ENCODE measurements at places on chromosomes 16 and 17.

DNA sequence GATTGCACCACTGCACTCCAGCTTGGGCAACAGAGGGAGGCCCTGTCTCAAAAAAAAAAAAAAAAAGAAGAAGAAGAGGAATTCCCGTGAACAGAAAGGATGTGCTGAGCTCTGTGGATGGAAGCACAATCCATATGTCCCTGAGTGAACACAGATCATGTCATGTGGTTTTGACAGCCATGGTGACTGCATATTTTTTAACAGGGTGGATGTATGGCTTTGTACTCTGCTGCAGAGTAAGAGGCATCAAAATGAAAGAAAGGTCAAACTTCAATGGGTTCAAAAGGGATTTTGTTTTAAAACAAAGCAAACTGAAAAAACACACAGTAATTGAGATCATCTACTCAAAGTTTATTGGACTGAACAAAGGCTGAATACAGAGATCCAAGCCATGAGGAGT is 31.5 kb downstream of the MXRA7 start:
- no peak for DNase-seq

- DNase-seq: no peak
Observed at GRCh38 chr17:39365242-39365641, 36.2 kb downstream of the FBXL20 start.

- DNase-seq: no peak
Observed at GRCh38 chr16:77596261-77596660, 126.1 kb upstream of the NUDT7 start.

GRCh38 chr17:18102640-18103039 is 5.9 kb upstream of the MYO15A start:
- no peak for DNase-seq

DNA sequence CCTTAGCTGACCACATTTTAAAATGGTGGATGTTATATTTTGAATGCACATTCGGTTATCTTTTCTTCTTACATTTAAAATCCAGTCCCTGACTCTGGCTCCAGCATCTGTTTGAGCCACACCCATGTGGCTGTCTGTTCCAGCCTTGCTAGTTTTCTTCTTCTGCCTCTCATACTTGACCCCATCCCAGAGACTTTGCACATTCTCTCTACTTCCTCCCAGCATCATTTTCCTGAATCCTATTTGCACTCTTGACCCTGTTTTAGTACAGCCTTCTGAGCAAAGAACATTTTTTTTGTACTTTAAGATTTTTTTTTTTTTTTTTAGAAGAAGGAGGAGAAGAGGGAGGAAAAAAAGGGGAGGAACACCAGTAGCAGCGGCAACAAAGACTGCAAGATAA is 23.3 kb upstream of the MAF start:
- DNase-seq: no peak

GRCh38 chr16:4450430-4450829 is 24.0 kb downstream of the NMRAL1 start:
- DNase-seq: no peak

GRCh38 chr16:66840883-66841282 is 3.3 kb upstream of the CA7 start:
- DNase-seq: no peak

DNA sequence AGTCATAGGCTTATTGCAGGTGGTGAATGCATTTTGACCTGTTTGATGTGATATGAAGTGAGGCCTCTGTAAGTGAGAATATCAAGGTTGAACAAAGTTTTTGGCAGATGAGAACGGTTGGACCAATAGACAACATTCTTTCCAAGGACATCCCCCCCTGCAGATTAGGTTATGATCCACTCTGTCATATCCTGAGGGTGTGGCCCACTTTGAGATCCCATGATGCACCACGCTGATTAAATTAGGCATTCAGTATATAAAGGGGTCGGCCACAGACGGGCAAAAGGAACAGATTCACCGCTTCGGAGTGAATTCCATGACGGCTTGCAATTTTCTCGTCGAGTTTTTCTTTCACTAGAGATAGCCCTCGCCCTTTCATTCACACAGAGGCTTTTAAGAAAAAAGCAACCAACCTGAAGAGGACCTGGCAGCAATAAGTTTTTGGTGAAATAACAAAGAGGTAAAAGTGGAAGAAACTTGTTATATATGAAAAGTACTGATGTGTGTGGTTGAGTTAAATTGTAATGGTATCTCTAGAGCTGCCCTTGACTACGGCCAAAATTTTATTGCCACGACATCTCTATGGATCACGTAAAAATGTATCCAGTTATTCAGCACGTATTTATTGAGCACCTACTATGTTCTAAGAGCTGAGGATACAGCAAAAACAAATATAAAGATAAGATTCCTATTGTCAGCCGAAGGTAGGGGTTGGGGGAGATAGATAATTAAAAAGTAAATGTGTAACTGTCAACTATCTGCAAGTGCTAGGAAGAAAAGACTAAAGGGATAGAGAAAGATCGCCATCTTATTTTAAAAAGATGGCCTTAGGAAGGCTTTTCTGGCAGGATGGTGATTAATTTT is 1.7 kb upstream of the RBBP6 start:
- no peak for DNase-seq

DNA sequence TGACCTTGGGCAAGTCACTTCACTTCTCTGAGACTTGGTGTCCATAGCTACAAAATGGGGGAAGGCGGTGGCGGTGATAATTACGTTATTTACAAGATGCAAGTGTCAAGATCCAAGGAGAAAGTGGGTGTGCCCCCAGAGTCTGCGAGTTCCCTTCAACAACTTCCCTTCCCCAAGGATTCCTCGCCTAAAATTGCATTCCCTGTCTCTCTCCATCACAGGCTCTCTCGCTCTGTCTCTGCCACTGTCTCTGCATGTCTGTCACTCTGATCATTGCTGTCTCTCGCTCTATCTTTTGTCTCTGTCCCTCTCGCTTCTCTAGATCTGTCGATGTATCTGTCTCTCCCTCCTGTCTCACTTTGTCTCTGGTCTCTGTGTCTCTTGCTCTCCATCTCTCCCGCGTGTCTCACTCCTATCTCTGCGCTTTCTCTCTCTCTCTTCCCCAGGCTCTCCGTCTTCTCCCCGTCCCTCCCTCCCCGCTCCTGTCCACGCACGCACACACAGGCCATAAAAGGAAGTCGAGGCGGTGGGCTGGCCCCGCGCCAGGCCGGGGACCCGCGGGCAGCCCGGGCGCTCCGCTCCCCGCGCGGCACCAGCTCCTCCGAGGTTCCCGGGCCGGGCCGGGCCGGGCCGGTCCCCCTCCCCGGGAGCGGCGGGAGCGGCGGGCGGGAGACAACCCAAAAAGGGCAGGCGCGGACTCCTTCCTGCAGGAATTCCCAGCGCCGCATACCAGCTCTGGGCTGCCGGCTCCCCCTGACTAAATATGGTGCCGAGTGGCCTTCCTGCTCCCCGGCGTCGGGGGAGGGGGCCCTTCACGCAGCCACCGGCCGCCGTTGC is 1.1 kb upstream of the MYH11 start:
- DNase-seq: no peak

DNA sequence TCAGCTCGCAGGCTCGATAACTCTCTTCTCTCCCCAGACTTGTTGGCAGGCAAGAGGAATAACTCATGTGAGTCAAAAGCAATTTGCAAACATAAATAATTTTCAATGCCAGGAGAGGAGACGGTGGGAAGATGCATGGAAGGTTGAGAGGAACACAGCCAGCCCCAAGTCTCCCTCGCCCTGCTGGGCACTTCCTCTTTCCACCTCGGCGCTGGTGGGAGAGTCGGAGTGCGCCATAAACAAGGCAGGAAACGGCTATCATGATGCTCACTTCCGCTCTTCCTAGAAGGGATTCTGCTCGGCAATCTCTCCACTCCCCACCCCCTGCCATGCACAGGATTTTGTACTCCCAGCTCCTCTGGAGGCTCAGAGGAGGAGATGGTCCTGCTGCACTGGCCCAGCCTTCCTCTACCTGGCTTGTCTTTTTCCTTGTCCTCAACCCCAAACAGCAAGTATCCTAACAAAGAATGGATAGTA is 13.0 kb downstream of the CBX4 start:
- no peak for DNase-seq

- no peak for DNase-seq
Observed at GRCh38 chr16:71453036-71453435, 9.0 kb downstream of the ZNF23 start.
